Temporal lobe (tissue), 4 donors: ENCODE measurements at places on chromosomes 5 and 9. TPM values are rescaled to one million over a fixed set of nuclear protein-coding genes. Genes with fewer than 3 reads are reported as not detected.

C5orf58 gene
- total RNA-seq = not detected

TTC23L gene
- total RNA-seq = 3.4 TPM

SLC34A1 gene
- total RNA-seq = not detected

BSPRY gene
- total RNA-seq = 0.25 TPM

CHSY3 gene
- 14.8 TPM for total RNA-seq

LCN1 gene
- not detected for total RNA-seq

INSYN2B gene
- total RNA-seq = 0.74 TPM

RAD1 gene
- total RNA-seq = 25.1 TPM

C5orf52 gene
- total RNA-seq = not detected

SELENOP gene
- total RNA-seq = 35.4 TPM

F2RL2 gene
- 0.49 TPM for total RNA-seq

OLFML2A gene
- total RNA-seq = 3.2 TPM

SCGB3A1 gene
- not detected for total RNA-seq

DMXL1 gene
- 116 TPM for total RNA-seq

SGCD gene
- total RNA-seq = 3.0 TPM

FNIP1 gene
- total RNA-seq = 50.4 TPM

LCN10 gene
- not detected for total RNA-seq

UBE2R2 gene
- total RNA-seq = 29.0 TPM
